Stimulated activated CD8-positive, alpha-beta memory T cell treated with anti-CD3 and anti-CD28 coated beads, Interleukin-2, amount 100 ng/mL, for 48 hours (primary cell): ENCODE measurements at places on chromosomes 6 and 20.

DNA sequence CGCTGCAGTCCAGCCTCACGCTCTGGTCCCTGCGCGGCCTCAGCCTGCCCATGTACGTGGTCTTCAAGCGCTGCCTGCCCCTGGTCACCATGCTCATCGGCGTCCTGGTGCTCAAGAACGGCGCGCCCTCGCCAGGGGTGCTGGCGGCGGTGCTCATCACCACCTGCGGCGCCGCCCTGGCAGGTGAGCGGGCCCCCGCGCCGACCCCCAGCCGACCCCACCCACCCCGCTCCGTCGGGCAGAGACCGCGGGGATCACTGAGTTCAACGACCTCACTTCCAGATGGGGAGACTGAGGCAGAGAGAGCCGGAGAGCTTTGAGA is 545 bp downstream of the SLC35D3 start:
- DNase-seq = no peak

- DNase-seq = no peak
These were observed 83.6 kb upstream of the ENPP5 start for GRCh38 chr6:46254331-46254730.

GRCh38 chr6:84150705-84151104 is 76.7 kb downstream of the CEP162 start:
- DNase-seq = no peak

DNA sequence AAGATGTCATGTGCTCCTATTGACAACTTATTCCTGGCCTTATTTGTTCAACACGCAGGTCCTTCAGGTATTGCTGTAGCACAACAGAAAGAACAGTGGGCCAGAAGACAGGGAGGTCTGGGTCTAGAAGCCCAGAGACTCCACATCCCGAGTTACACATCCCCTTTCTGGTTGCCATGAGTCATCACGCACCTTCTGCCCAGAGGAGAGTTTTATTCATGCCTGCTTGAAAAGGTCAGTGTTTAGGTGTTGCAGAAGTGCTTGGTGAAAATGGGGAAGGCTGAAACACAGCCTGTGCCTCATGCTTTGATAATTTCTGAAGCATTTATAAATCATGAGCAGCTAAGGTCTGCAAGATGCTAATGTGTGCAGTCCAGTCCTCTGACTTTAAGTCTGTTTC is 256.4 kb downstream of the GMPR start:
- no peak for DNase-seq

- DNase-seq = no peak
These were observed 69.0 kb downstream of the ZHX3 start for GRCh38 chr20:41248368-41249024.

DNA sequence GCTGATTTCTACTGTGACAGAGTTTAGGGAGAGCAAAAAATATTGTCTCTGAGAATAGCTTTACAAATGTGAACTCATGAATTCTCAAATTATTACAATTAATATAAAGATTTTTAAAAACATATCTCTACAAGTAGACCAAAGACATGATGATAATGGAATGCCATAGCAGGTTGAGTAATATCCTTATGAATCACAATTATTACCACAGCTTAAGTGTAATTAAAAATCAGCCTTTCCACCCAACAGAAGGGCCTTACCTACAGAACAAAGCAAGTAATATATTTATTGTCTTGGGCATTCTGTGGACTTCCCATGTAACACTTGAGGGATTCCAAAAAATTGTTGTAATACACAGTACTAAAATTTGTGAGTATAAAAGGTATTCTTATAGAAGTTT is 1099.6 kb upstream of the GJE1 start:
- DNase-seq = no peak

DNA sequence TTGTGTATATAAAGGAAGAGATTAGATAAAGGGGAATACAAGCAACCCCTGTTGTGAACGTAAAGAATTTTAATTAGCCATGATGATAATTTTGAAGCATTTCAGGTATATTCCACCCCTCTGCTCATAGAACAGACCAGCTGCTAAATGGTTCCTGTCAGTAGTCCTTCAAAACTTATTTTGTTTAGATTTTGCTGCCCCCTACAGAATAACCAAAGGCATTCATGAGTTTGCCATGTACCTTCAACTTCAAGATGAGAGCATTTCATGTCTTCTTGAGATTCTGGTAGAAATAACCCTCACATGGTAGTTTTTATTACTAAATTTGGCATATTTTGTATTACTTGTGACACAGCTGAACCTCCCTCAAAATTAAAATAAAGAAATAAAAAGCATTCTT is 1586.7 kb downstream of the HACE1 start:
- no peak for DNase-seq

DNA sequence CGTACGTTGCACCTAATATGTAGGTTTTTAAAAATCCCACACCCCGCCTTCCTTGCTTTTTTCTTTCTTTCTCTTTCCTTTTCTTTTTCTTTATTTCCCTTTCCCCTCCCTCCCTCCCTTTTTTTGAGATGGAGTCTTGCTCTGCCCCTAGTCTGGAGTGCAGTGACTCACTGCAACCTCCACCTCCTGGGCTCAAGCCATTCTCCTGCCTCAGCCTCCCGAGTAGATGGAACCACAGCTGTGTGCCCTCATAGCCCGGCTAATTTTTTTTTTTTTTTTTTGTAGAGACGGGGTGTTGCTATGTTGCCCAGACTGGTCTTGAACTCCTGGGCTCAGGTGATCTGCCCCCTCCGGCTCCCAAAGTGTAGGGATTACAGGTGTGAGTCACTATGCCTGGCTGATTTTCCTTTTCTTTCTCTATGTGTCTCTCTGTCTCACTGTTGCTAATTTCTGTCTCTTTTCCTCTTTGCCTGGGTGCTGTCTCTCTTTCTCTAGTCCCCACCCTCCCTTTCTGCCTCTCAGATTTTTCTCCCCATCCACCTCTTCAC is 61.2 kb downstream of the SRC start:
- DNase-seq = no peak

DNA sequence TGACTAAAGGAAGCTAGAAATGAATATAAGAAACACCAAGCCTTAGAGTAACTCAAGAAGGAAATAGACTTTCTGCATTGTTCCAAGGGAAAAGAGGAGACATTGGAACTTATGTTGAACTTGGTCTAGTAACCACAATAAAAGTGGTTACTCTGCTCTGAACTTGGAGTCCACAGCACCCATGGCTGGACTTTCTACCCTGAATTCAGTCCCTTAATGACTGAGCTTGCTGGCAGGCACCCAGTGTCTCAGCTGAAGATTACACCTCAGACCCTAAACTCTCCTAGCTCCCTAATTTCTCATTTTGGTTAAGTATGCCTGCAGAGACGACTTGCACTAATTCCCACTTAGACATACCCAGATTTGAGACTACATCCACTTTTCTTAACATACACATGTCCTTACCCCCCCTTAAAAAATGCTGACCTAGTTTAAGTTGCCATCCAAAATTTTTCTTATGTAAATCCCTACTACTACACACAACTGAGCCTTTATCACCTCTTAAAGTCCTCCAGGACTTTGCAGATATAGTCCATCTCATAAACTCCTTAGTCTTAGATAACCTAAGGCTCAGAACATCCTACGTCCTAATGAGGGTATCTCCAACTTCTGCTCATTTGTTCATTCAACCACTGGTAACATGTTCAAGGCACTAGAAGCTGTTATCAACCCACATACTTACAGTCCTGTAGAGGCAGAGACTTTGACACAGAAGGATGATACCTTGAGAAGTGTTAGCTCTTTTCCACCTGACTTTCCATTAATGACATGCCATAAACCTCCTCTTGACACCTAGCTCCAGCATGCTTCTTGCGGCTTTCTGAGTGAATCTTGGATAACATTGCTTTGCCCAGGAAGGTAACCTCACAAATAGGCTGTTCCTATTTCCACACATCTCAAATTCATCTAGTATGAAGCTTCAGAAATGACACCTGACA is 129.8 kb downstream of the ALDH8A1 start:
- no peak for DNase-seq

GRCh38 chr6:90472716-90473115 is 114.2 kb downstream of the MAP3K7 start:
- DNase-seq = no peak

GRCh38 chr6:90294614-90294988 is 2.0 kb downstream of the BACH2 start:
- no peak for DNase-seq

GRCh38 chr6:45881705-45882467 is 133.8 kb downstream of the CLIC5 start:
- DNase-seq = no peak

GRCh38 chr6:143745166-143746133 is 67.7 kb downstream of the PHACTR2 start:
- DNase-seq = no peak

- no peak for DNase-seq
These were observed 191.8 kb upstream of the MAN1A1 start for GRCh38 chr6:119541132-119541905.

- DNase-seq = no peak
These were observed 117.0 kb downstream of the TMEM200A start for GRCh38 chr6:130482645-130483390.

GRCh38 chr6:124822204-124822613 is 140.0 kb upstream of the RNF217 start:
- no peak for DNase-seq

- DNase-seq = no peak
These were observed 642 bp downstream of the NKX2-2 start for GRCh38 chr20:21513181-21513663.

DNA sequence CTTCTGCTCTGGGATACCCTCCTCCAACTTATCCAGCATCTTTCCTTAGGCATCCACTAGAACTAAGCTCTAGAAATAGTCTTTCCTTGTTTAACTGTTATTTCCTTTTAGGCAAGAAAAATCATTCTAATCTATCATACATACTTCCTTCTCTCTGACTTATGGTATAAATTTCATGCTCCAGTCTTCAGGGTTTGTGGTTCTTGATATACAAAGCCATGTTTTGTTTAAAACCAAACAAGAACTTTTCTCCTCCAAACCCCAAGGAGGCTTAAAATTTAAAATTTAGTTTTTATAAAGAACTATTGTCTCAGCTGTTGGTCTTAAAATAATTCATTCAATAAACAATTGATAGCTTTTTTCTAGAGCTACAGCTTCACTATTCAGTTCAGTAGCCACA is 77.2 kb downstream of the CD164 start:
- DNase-seq = no peak

DNA sequence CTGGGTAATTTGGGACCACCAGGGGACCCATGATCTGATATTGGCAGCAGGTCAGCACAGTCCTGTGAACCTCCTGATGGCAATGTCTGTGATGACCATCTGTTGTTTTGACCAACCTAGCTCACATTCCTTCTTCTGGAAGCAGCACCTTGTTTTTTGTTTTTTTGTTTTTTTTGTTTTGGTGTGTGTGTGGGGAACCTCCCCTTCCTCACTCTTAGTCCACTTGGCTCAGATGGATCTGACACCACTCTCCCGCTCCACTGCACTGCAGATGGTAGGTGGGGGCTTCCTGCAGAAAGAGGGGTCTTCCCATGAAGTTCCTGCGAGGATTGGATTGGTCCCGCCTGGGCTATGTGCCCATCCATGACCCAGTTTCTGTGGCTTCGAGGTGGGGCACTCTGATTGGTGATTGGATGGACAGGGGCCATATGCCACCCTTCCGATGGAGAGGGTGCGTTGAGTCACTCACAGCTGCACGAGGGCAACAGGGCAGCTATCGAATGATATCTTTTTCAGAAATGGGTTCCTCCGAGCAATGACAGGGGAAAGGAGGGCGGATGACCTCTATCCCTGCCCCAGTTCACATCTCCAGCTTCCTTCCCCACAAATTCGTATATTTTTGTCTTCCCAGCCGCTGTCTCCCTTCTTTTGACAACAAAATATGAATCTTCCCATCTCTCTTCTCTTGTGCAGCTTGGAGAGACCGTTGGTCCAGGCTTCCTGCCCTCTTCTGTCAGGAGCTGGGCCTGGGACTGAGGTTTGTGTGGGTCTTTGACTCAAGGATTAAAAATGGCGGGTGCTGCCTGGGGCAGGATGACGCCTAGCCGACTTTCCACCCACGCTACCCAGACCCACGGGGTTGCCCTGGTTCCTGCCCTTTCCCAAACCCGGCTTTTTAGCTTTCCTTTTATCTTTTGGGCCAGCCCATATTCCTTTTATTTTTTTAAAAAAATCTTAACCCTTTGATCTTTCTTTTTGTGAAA is 132.1 kb upstream of the KCNG1 start:
- DNase-seq = no peak

DNA sequence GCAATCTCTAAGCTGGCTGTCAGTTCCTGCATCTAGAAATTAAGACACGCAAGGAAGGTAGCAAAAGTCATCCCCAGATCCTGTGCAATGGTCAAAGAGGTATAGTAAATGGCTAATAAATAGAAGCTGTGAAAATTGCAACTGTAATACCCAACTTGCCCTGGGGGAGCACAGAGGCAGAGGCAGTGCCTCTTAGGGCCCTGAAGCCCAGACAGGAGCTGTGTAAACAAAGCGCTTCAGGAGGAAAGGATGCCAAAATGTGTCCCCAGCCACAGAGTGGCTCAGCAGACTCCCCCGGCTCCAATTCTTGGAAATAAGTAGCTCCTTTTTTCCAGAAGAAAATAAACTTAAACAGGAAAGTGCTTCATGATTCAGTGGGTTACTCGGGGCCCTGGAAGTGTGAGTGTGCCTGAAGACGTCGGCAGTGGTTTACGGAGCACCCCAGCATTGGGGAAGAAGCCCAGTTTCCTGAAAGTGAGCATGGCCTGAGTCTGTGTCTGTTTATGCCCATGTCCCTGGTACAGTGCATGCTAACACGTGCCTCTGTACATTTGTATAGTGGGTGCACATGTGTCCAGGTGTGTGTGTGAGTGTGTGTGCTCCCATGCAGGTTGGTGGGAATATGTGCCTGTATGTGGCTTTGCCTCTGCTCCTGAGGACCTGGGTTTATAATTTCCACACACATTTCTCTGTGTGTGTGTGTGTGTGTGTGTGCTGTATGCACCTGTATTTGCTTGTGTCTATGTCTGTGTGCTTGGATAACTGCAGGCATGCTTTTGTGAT is 246.7 kb downstream of the MAFB start:
- no peak for DNase-seq

DNA sequence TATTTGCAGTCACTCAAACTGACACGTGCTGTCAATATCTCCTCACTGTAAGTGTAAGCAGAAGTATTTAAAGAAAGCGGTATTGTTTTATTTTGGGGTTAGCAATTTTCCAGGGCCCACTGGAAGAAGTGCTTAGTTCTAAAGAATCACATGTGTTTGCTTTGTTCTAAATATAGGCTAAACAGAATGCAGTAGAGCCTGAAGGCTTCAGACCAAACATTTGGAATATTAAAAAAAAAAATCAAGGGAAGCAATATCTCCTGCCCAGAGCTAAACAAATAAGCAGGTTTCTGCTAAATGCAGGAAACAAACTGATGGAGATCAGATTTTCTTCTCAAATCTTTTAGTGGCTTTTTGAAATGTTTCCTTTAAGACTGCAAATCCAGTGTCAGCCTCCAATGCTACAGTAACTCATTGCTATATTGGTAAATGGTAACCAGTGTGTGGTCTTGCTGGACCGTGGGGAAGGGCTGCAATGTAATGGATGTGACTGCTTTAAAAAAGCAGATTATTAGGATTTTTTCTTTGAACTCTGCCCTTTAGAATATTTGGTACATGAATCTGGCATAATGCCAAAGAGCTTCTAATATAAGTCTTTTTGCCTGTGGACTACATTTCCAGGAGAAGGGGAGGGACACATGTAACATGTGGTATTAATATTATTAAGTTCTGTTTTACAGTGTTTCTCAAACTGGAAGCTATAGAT is 317.1 kb upstream of the FERMT1 start:
- DNase-seq = no peak
